ENCODE measurements at places on chromosomes 12 and 14.

DNA sequence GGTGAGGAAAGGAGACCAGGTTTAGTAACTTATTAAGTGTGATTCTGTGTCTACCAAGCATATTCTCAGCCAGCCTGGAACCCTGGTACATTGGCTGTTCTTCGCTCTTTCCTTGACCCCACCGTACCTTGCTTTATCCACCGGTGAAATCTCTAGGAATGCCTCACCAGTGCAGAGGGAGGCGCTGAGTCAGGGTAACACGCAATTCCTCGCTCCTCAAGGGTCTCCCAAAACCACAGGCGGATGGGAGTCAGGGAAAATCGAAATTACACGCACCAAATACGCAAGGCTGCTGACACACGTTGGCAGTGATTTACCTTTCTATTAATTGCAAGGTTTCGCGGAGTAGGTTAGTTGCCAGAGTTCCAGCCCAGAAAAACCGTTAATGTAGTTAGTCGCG, 845 bp downstream of the L3HYPDH start:
- peak; percentile 21 for DNase-seq

- no peak for DNase-seq
Observed at GRCh38 chr12:130780325-130780724, 58.7 kb downstream of the STX2 start.

DNA sequence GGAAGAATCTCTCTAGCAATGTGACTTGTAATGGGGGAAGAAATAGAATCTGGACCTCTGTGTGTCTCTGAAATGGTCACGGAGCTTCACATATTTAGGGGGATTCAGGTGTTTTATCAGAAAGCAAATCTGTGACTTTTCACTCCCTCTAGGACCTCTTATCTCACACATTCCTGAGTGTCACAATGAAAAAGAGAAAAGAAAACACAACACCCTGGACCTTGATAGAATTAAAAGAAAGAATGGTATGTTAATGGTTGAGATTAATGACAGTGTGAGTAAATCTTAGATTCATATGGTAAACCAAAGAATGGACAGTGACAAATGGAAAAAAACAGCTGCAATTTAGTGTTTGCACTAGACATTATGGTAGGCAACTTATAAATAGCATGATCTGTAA, 68.5 kb downstream of the PKP2 start:
- no peak for DNase-seq

GRCh38 chr12:54984658-54985376, at the start of gene TESPA1:
TESPA1 (minus strand) TSS chr12:54984762; CDS start chr12:54974562, 10,200 bp downstream.
- DNase-seq = no peak

- DNase-seq = no peak
Observed at GRCh38 chr14:101535701-101536207, 25.5 kb upstream of the DIO3 start.

- DNase-seq = no peak
Observed at GRCh38 chr14:55450987-55451386, 10.6 kb upstream of the TBPL2 start.

GRCh38 chr14:92513966-92514843, 624 bp downstream of the RIN3 start:
- no peak for DNase-seq

GRCh38 chr12:611721-612120, 51.5 kb downstream of the NINJ2 start:
- DNase-seq = no peak

DNA sequence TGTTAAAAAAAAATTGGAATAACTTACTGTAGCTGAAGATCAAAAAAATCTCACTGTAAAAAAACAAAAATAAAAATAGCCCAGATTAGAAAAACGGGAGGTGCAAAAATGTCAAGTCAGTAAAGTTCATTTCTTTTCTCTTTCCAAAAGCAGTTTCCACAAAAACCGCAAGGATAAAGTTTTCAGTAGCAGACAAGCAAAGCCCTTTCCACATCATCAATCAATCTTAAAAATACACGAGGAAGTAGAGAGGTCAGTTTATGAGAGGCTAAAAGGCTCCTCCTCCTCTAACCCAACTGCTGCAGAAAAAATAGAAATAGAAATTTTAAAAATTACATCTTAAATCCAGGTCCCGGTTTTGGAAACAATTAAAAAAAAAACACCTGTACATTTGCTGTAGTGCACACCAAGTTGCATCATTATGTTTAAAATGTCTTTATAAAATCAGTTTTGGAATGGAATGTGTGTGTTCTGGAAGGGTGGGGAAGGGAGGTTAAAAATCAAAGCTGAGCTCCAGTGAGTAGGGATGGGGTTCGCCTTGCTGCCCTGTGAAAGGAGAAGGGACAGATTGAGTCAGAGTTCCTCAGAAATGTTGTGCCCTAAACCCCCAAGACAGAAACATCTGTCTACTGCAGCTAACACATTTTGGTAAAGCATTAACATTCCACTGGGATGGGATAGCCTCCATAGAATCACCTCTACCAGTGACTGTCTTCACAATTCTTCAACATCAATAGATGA, 5.8 kb downstream of the HNRNPC start:
- no peak for DNase-seq

DNA sequence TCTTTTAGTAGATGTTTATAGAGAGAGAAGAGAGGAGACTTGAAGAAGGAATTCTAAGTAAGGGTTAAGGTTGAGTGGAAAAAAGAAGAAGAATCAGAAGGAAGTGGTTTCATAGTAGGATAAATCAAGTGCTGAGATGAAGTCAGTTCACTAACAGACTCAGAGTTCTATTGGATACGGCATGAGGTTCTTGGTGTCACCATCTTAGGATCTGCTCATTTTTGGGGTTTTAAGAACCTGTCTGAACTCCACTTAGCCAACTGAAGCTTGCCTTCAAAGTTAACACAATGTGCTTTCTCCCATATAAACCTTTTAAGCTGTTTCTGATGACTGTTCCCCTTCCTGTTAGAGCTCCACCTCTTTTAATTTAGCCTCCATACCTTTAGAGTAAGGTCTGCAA, 152.6 kb downstream of the PRKCH start:
- no peak for DNase-seq

GRCh38 chr12:111438481-111438880, 32.8 kb downstream of the SH2B3 start:
- no peak for DNase-seq

GRCh38 chr12:107859367-107859766, 84.9 kb downstream of the ASCL4 start:
- DNase-seq = no peak

DNA sequence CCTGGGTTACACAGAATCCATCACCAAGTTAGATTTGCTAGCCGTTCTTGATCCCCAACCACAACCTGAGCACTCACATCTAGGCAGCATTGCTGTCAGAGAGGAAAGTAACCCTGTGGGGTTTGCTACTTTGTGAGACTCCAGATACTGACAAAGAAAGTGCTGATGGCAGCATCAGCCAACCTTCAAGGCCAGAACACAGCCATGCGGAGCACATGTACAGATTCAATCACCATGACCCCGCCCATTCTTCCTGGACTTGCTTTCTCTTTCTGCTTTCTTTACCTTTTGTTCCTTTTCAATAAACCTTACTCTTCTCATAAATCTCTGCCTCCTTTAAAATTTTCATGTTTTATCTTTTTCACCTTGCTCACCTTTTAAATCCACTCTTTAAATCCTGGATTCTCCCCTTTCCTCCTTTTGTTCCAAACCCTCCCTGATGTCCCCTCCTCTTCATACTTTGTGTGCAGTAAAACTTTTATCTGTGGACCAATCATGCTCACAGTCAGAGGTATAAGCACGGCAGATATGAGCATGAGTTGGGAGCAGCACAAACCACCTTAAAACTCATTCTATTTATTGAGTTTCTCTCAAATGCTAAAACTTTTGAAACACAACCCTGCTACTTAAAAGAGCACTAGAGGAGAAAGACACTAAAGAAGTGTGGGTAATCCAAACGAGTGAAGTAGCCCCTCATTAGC, 21.9 kb upstream of the CERS5 start:
- DNase-seq = no peak

- DNase-seq = peak; percentile 44
Observed at GRCh38 chr12:25386831-25387731, 136.4 kb upstream of the KRAS start.

- no peak for DNase-seq
Observed at GRCh38 chr14:28482251-28483040, 284.1 kb upstream of the FOXG1 start.

DNA sequence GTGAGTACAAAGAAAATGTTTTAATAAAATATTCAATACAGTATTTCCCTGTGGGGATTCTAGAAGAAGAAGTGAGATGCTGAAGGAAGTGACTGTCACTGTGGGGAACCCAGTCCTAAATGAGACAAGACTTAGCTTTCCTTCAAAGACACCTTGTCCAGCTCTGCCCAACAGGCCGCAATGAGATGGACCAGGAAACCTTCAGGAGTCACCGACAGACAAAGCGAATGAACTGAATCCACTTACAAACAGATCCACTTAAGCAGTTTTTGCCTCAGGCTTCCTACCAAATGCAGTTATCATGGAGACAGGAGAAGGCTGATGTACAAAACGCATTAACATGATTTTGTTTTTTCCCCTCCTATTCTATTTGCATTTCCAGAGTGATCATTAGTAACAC, 9.6 kb downstream of the KCNJ8 start:
- DNase-seq = no peak

DNA sequence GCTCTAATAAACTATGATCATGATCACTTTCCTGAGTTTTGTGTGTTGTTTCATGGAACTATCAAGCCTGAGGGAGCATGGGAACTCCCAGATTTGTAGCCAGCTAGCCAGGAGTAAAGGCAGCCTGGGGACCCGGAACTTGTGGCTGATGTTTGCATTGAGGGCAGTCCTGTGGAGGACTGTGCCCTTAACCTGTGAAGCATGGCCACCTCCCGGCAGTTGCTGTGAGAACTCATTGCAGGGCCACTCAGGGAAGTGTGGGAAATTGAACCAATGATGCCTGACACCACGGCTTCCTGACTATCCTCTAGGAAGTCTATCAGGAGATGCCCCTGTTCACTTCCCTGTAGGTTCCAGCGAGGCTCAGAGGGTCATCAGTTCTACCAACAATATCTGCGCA, 250.6 kb downstream of the DAD1 start:
- no peak for DNase-seq

- DNase-seq = no peak
Observed at GRCh38 chr12:9381619-9382018, 173.4 kb upstream of the PZP start.

DNA sequence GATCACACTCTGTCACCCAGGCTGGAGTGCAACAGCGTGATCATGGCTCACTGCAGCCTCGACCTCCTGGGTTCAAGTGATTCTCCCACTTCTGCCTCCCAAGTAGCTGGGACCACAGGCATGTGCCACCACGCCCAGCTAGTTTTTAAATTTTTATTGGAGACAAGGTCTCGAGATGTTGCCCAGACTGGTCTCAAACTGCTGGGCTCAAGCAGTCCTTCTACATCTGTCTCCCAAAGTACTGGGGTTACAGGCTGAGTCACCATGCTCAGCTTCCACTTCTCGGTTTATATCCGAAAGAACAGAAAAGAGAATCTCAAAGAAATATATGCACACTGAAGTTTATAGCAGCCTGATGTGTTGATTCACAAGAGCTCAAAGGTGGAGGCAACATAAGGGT, 107.5 kb downstream of the SCARB1 start:
- DNase-seq = no peak

GRCh38 chr12:43151441-43151981, 400.5 kb downstream of the ADAMTS20 start:
- DNase-seq = peak; percentile 54

DNA sequence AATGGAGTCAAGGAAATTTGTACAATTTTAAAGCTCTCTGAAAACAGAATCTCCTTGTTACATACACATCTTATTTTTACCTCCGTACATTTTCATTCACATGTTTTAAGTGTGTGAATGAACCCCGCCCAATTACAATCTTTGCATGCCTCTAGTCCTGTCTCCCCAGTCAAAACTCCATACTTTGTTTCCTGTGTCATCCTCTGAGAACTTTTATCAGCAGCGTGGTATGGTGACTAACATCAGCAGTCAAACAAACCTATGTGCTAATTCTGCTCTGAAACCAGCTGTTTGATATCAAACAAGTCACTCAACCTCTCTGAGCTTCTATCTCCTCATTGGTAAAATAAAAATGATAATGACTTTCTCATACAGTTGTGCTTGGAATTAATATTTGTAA, 15.8 kb upstream of the ERGIC2 start:
- no peak for DNase-seq
